HTR-8/SVneo (cell line): ENCODE measurements at places on chromosomes 7 and 10.

- DNase-seq, result no peak
Measured at GRCh38 chr7:100682991-100683658, 9.6 kb downstream of the GNB2 start.

- peak; percentile 22 for DNase-seq
Measured at GRCh38 chr10:116947841-116948529, 57.0 kb downstream of the SHTN1 start.

DNA sequence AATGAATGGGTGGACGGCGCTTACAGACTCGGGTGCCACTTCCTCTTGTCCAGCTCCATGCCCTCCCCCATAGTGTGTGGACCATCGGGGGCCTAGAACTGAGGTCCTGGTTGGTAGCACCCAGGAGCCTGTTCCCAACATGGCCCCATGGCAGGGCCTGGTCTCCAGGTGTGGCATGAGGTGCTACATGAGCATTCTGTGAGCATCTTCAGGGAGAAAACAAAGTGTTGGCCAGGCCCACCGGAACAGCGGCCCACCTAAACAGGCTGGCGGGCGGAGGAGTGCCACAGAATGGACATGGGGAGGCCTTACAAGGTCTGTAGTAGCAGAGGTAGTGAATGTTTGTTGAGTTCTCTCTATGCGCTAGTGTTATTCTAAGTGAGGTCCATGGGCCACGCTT is 76.9 kb downstream of the PARP12 start:
- no peak for DNase-seq

- no peak for DNase-seq
Measured at GRCh38 chr7:7519528-7519927, 16.1 kb downstream of the COL28A1 start.

DNA sequence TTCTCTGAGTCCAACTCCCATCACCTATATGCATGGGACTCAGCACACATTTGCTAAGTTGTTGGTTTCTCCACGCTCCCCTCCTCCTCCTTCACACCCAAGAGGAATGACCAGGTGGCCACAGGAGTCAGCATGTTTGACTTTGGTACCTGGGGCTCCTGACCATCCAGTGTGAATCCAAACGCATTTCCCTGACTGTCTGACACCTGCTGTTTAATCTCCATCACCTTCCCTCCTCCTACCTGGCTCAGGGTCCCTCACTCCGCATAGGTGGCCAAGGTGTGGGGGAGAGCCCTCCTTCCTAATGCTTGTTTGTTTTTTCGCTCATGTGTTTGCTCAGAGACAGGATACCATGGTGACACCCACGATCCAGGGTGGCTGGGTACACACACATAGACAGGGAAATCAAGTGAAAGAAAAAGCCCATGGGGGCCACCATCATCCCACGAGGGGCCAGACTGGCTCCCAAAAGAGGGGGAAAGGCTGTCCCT is 194.9 kb downstream of the KCNMA1 start:
- DNase-seq, result no peak

GRCh38 chr10:100791369-100792058 is 46.1 kb downstream of the PAX2 start:
- no peak for DNase-seq

DNA sequence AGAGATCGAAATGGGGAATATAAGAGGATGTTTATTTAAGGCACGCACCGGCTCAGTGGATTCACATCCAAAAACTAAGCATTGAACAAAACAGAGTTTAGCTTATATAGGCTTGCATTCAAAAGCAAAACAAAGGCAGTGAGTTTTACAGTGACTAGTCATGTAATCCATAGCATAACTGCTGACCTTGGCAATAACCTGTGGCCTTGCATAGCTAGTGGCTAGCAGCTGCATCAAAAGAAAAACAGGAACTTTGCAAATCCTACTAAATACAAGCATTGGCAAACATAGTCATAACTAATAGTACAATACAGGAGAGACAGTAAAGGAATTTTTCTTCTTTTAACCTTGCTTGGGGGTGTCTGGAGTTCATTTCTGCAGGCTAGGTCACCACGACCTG is 9.7 kb upstream of the ZNF485 start:
- DNase-seq, result no peak

GRCh38 chr7:132947011-132947410 is 134.9 kb downstream of the CHCHD3 start:
- no peak for DNase-seq

DNA sequence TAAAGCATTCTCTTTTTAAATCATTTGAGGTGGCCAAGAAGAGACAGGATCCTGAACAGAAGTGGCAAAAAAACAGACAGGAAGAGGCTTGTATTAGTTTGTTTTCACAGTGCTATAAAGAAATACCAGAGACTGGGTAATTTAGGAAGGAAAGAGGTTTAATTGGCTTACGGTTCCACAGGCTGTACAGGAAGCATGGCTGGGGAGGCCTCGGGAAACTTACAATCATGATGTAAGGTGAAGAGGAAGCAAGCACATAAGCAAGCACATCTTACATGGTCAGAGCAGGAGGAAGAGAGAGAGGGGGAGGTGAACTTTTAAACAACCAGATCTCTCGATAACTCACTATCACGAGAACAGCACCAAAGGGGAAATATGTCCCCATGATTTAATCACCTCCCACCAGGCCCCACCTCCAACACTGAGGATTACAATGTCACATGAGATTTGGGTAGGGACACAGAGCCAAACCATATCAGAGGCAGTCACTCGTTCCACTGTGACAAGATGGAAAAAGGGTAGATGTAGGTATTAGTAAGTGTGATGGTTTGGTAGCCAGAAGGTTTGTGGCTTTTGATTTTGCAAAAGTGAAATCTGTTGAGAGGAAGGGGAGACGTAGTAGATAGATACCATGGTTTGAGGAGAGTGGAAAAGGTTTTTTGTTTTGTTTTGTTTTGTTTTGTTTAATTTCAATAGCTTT is 5.1 kb downstream of the MSRB2 start:
- DNase-seq, result no peak

DNA sequence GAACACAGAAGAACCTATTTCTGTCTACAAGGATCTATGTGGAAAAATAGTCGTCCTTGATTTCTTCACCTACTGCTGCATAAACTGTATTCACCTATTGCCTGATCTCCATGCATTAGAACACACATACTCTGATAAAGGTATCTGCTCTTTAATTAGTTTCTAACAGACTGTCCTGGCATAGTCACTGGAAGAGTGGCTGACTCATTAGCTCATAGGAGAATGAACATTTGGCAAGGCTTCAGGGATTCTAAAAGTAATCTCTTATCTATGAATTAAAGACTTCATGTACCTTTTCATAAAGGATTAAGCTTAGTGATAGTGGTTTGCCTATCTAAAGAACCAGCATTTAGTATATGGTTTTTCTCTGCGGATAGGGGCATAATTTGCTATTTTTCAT is 4.1 kb downstream of the NHLRC2 start:
- DNase-seq, result no peak

DNA sequence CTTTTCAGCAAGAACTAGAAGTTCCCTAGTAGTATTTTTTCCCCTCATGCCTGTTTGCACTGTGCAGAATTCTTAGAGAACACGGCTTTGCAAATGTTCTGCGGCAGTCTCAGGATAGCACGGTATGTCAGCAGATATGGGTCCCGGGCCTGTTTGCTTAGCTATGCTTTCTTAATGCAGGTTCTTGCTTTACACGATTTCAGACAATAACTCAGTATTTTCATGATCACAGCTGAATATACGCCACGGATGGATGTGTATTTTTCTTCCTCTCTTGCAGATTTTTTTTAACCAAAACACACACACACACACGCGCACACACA is 137.3 kb downstream of the HECW1 start:
- DNase-seq, result no peak

GRCh38 chr10:107585630-107586029 is 421.1 kb upstream of the SORCS1 start:
- DNase-seq, result no peak

DNA sequence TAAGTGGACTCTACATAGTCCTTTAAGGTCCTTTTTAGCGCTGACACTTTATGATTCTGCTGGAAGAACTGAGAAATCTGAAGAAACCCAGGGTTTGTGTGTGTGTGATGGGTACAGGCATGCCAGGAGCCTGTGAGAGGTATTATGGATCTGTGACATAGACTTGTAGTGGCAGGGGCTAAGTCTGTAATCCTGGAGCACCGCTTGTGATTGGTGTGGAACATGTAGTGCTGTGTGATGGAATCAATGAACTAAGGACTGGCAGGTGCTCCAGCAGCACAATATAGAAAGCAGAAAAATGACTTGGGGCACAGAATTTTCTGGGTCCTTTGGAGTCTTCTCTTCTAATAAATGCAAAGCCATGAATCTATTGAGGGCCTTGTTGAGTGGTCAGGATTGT is 163.9 kb downstream of the ST7 start:
- no peak for DNase-seq

DNA sequence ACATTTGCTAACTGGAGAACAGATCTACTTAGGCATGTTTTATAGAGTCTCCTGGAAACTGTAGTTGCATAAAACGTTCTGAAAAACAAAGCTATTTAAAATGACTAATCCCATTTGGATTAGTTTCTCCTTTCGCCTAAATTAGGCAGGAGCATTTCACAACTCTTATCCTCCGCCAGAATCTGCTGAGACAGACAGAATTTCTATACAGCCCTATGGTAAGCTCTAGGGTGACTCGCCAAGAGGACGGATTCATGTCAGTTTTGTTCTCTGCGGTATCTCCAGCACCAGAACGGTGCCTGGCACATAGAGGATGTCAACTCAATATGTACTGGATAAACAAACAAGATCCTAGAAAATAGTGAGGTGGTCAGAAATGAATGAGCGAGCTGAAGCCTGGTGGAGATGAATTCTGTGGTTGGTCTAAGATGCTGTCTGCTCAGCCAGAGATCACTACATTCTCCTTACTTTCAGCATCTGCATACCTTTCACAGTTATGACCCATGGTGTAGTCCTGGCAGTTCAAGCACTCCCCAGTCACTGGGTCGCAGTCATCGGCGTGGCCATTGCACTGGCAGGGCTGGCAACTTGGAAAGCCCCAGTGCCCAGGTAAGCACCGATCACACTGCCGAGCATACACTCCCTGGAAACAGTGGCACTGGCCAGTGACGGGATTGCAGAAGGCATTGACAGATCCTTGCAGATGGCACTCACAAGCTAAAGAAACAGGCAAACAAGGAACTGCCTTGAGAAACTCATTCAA is 44.0 kb downstream of the LAMB1 start:
- no peak for DNase-seq

- DNase-seq, result no peak
Measured at GRCh38 chr7:94643771-94644545, 12.0 kb downstream of the SGCE start.

DNA sequence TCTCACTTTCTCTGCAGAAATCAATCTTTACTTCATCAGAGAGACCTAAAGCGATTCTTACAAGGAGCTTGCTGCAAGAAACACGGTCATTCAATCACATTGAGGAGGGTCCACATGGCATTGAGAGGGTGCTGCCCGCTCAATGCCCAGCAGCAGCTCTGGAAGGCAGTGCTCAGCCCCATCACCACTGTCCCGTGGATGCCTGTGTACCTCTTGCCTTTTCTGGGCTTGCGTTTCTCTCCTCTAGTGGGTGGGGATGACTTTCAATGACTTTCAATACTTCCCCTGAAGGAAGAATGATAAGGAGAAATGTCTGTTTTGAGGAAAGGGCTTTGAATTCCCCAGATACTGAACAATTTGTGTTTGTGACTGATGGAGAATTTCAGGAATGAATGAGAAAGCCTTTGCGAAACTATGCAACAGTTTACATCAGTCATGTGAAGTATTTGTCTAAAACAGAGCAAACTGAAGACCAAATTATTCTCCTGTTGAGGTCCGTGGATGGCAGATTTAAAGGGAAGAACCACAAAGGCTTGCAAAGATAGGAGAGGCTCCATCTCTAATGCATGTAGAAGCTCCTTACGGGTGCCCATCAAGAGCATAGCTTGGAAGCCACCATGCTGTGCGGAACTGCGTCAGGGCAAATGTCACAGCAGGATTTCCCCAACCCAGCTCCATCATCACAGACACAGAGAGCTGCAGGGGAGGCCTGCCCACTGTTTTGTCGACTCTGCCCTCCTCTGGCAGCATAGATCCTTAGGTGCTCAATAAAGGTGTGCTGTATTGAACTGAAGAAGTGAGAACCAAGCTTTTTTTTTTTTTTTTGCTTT is 6.6 kb upstream of the ZNF22 start:
- DNase-seq, result no peak

GRCh38 chr10:97325754-97326153 is 6.7 kb downstream of the FRAT1 start:
- no peak for DNase-seq

DNA sequence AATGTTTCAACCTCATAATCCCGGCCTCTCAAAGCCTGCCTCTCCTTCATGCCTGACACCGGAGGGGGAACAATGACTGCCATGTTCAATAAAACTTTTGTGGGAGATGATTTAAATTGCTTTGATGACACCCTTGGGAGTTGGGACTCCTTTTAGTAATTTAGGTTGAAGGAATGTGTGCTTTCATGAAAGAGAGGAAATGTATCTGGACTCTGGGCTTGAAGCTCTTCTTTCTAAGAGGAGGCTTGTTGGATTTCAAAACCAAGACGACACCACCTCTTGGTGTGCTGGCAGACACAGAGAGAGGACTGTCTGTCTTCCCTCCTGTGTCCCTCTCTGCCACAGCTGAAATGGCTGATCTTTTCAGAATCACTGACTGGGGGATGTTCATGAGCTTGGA is 168.1 kb downstream of the GALNT17 start:
- no peak for DNase-seq

DNA sequence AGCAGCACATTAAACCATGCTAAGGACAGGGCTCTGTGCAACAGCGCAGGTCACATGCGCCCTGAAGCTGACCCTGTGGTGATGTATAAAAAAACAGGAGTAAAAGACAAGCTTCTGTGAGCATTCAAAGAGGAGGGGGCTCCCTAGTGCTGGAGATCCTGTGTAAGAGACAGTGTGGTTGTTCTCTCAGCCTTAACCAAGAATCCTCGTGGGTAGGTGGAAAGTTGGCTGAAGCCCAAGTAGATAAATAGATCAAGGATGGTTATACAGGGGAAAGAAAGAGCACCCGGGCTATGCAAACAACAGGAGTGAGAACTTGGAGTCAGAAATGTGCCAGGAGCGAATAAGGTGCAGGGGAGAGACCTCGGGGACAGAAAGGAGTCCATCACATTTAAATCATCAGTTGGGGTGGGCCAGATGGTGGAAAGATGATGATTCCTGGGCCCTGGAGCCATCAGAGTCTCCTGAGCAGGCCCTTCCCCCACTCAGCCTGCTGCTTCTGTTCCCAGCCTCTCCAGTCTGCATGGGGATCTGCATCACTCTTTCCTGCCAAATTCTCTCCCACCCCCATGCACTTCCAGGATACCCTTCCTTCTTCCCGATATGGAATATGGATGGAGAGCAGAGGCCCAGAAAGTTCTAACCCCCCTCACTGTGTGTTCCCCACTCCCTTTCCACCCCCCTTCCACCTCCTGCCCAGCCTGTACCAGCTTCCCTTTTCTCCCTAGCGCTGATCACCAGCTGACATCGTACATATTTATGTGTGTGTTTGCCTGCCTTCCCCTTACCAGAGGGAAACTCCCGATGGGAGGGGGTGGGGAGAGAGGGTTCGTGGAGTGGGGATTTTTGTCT is 78.1 kb upstream of the PRR15 start:
- DNase-seq, result no peak

- no peak for DNase-seq
Measured at GRCh38 chr7:99011706-99012404, 132.1 kb downstream of the SMURF1 start.

GRCh38 chr10:11475831-11476434 is 135.5 kb downstream of the USP6NL start:
- no peak for DNase-seq
